ENCODE measurements at places on chromosomes 4 and X.

- DNase-seq: no peak
Observed at GRCh38 chr4:174604198-174604597, 81.9 kb upstream of the HPGD start.

DNA sequence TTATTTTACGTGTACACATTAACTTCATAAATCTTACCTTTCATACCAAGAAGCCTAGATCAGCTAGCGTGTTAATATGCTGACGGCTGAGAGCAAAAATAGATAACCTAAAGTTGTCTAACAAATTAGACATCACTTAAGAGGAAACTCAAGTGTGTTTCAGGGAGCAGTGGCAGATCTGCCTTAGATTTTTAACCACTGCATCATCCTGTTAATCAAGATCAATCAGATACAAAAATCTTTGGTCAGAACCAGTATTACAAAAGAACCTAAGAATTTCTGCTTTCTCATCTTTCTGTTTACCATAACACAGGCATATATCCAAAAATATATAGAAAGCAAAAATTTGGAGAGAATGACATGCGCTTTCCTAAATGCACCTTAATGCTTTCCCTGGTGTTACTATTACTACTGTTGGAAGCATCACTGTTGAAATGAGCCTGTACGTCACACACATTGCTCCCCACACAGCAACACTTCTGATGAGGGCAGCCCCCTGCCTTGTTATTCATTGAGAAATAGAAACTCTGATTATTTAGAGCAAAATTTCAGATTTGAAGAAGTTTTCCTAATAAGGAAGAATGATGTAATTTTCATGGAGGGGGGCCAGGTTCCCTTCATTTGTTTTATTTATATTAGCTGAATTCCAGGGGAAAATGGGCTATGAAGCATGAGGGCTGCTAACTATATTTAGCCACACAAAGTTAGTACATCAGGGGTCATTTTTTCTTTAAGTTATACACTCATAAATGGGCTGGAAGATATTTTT, 152.3 kb downstream of the CBR4 start:
- DNase-seq: no peak

DNA sequence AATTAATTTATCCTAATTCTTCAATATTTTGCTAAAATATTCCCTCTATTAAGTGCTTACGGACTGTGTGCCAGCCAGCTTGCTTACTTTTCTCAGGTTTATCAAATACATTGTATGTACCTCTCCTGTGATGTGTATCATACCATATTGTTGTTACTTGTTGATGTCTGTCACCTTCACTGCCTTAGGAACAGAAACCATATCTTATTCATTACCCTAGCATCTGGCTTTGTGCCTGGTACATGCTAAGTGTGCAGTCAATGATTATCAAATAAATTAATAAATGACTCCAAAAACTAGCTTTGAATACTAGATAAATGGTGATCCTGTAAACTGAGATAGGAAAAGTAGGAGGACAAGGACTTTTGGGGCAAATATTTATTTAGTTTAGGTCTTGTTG, 6.9 kb downstream of the CLCN3 start:
- DNase-seq: no peak

DNA sequence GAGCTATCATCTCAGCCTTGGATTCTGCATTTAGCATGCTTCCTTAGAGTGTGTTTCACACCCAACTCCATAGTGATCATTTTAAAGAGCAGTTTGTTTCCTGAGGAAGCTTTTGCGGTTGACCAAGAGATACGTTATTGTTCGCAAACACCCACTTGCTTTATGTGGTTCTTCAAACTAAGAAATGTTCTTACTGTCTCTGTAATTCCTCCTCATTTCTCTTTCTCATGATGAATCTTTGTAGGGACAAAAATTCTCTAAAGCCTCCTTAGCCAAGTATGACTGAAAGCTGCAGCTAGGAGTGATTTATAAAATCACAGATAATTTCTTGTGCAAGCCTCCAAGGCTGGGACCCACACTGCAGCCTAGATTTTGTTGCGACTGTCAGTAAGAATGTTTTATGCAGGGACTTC, 10.0 kb downstream of the TNIP3 start:
- no peak for DNase-seq

DNA sequence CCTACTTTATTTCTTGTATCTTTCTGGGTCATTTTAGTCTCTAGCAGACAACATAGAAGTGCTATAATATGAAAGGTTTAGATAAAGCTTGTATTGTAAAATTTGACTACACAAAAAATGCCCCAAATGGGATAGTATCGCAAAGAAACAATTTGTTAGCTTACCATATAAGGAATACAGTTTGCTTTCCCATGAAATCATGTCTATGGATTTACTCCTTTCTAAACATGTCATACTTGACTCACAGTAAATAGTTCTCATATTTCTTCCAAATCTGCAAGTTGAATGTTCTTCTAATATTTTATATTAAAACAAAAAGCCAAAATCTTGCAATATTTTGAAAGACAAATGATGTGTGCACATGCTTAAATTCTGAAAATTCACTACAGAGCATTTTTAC, 103.9 kb downstream of the PPA2 start:
- no peak for DNase-seq

- DNase-seq: no peak
Observed at GRCh38 chr4:178309890-178310289, 867.7 kb upstream of the AGA start.

DNA sequence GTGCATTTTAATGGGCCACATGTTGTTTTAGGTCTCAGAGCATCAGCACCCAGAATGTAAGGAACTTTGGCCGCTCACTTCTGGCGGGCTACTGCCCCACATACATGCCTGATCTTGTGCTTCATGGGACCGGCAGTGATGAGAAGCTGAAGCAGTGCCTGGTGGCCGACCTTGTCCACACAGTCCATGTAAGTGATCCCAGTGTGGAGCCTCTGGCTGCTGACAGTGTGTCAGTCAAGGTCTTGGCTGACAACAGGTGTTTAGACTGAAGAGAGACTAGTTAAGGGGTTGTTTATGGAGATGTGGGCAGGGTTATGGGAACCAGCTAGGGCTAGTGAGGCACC, 101.4 kb downstream of the FNIP2 start:
- no peak for DNase-seq

DNA sequence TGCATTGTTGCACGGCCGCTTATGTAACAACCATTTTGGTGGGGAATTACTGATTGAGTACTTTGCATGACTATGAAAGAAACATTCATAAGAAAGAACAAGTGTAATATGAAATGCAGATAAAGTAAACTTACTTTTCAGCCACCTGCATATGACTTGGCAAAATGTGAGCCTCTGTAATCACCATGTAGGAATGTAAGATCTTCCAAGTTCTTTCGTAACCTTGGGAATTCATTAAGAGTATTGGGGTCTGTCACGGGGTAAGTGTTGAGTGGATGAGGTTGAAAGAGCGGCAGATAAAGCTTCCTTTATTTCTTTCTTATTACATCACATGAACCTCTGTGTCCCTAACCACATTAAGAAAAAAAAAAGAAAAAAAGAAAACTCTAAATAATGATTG, 348.5 kb upstream of the NR3C2 start:
- DNase-seq: no peak

DNA sequence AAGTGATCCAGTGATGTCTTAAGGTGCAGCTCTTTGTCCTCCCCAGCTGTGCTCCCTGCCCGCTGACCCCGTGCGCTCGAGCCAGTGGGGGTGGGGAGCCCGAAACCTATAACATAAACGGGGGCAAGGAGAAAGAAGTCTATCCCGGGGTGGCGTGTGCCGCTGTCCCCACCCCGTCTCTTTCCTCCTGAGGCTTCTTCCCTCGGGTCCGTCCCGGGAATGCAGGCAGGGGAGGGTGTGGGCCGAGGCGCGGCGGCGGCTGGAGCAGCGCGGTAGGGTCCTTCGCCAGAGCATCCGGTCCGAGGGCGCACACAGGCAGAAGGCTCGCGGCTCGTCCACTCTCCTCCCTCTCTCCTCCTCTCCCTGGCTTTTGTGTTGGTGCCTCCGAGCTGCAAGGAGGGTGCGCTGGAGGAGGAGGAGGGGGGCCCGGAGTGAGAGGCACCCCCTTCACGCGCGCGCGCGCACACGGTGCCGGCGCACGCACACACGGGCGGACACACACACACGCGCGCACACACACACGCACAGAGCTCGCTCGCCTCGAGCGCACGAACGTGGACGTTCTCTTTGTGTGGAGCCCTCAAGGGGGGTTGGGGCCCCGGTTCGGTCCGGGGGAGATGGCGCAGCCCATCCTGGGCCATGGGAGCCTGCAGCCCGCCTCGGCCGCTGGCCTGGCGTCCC, at the start of gene RAB33A:
RAB33A (plus strand) TSS at position 517 of the 681 bp plus-strand sequence; CDS start at position 618, 101 bp downstream.
- DNase-seq: peak; percentile 24

DNA sequence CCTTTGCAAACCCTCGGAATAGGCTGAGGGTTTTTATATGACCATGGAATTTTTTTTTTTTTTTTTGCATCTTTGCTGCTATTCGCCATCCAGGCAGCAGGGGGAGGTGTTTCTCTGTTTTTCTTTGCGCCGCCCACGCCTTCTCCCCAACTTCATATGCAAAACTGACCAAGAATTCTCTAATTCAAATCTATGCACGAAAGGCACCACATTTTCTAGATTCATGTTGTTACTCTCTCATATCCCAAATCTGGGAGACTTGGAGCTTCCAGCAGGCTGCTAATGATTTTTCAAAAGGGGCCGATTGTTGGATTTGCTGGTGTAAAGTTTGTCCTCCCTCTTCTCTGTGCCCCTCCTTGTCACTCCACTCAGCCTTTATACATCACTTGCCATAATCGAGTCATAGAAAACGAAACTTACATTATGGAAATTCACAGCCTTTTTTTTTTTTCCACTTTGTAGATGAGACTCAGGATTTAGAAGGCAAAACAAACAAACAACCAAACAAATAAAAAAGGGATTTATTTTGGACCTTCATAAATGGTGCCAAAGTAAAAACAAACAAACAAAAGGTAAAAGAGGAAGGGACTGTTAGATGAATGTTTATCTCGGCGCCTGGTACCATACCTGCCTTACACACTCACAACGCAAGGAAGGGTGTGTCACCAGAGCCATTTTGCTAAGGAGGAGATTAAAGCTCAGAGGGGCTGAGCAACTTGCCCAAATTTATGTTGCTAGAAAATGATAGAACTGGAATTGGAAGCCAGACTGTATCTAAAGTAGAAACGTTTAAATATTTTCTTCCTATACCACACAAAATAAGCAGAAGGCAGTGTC, 29.3 kb upstream of the BOD1L1 start:
- peak; percentile 66 for DNase-seq

DNA sequence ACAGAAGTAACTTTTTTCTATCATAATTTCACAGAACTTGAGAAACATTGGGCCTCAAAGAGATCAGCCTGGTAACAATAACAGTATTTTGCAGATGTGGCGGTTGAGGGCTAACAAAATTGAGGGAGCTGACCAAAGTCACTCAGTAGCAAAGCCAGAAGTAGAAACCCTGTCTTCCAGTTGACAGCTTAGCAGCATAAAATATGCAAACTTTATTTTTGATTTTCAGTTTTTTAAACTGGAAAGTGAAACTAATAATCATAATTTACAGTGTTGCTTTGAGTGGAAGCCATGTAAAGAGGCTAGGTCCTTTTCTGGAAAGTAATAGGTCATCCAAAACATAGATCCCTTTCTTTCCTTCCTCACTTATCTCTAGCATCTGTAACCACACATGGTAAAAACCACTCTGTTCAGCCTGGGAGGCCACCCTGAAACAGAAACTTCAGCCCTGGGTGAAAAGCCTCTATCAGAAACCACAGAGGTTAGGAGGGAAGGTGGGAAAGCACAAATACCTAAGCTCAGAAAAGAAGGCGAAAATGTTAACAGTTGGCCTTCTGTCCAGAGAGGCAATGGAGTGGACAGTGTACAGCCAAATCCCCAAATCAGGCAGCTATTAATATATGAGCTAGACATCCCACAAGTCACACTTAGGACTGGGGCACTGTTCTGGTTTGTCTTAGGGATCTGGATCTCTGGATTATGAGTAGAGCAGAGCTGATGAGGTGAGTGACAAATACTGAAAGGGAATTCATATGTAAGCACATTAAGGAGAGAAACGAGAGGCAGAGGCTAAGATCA, 61.1 kb upstream of the ARSJ start:
- DNase-seq: no peak

GRCh38 chrX:117568238-117568637, 548.4 kb downstream of the KLHL13 start:
- DNase-seq: no peak

All from activated CD4-positive, alpha-beta T cell treated with anti-CD3 and anti-CD28 coated beads, Interleukin-2, amount 50 U/mL, for 4 hours (primary cell).